ENCODE measurements at places on chromosomes 6 and 20. TPM values are rescaled to one million over a fixed set of nuclear protein-coding genes. Genes with fewer than 3 reads are reported as not detected.

DNA sequence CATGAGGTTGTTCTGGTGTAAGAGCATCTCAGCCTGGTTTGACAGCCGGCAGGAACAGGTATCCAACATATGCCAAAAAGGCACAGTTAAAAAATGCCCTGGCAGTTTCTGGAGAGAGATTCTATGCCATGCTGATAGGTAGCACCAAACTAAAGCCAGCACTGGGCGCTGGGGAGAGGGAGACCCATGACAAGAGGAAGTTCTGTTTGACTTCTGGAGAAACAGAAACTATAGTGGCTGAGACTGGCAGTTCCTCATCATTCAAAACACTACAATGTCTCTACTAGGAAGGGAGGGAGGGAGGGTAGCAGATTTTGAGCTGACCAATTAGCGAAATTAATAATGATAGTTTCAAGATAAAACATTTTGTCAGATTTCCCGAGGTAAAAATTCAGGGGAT, 174.1 kb downstream of the ADAT2 start:
- H3K4me1 ChIP-seq: no peaks in the 10 kb centered on the region
- H3K27me3 ChIP-seq: no peaks in the 10 kb centered on the region
- no peak overlapping the region for H3K4me3 ChIP-seq
- no peaks in the 10 kb centered on the region for H3K36me3 ChIP-seq
- H3K27ac ChIP-seq: no peak overlapping the region
- DNase-seq: no peak

The SPINT3 gene
- total RNA-seq: not detected

The HLA-DQB1 gene
- 6.6 TPM for total RNA-seq

DNA sequence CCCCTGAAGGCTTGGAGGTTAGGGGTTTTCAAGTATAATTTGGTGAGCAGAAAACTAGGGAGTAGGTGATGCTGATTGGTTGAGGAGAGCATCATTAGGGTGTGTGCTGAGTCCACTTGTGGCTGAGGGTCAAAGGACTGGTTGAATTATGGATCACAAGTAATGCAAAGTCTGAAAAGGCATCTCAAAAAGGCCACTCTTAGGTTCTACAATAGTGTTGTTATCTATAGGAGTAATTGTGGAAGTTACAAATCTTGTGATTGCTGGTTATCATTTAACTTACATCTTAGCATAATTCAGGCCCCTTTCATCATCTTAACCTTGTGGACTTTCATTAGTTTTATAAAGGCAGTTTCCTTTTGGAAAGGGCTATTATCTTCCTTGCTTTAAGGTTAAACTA, 60.8 kb downstream of the UBR2 start:
- DNase-seq: no peak
- no peaks in the 10 kb centered on the region for H3K4me1 ChIP-seq
- H3K36me3 ChIP-seq: peaks cover 3% of the 10 kb centered on the region
- no peak overlapping the region for H3K27ac ChIP-seq

- no peaks in the 10 kb centered on the region for H3K27me3 ChIP-seq
- peak; percentile 89 for DNase-seq
- H3K27ac ChIP-seq: peak overlapping the region; percentile 98
- H3K36me3 ChIP-seq: no peaks in the 10 kb centered on the region
- peak overlapping the region; percentile 87 for H3K4me3 ChIP-seq
- peaks cover 16% of the 10 kb centered on the region for H3K4me1 ChIP-seq
Observed at GRCh38 chr6:107115695-107116327, 496 bp upstream of the BEND3 start.

DNA sequence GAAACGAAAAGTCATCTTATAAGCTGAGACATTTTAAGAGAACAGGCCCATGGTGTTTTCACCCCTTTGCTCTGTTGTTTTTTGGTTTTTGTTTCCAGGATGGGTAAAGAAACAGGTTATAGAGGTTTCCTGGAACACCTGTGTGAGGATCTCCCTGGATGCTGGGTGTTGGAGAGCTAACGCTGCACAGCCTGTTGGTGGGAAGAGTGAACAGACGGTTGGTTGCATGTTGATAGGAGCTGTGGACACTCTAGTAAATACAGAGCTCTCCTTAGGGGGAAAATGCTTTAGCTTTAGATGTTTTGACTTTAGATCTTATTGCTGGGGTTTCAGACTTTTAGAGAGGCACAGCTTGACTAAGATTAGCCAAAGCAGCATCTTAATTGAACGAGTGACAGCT, 235.2 kb downstream of the SOX4 start:
- peaks cover 47% of the 10 kb centered on the region for H3K4me1 ChIP-seq
- no peak overlapping the region for H3K27ac ChIP-seq
- no peak for DNase-seq
- H3K27me3 ChIP-seq: no peaks in the 10 kb centered on the region
- H3K36me3 ChIP-seq: no peaks in the 10 kb centered on the region

GRCh38 chr6:158903801-158904200, 84.6 kb upstream of the EZR start:
- no peak overlapping the region for H3K27ac ChIP-seq
- H3K36me3 ChIP-seq: no peaks in the 10 kb centered on the region
- H3K4me3 ChIP-seq: no peak overlapping the region
- H3K4me1 ChIP-seq: peaks cover 10% of the 10 kb centered on the region
- no peak for DNase-seq

GRCh38 chr20:58763076-58763475, 70.5 kb downstream of the NPEPL1 start:
- no peak for DNase-seq
- H3K36me3 ChIP-seq: no peaks in the 10 kb centered on the region
- no peaks in the 10 kb centered on the region for H3K4me1 ChIP-seq
- no peak overlapping the region for H3K27ac ChIP-seq

DNA sequence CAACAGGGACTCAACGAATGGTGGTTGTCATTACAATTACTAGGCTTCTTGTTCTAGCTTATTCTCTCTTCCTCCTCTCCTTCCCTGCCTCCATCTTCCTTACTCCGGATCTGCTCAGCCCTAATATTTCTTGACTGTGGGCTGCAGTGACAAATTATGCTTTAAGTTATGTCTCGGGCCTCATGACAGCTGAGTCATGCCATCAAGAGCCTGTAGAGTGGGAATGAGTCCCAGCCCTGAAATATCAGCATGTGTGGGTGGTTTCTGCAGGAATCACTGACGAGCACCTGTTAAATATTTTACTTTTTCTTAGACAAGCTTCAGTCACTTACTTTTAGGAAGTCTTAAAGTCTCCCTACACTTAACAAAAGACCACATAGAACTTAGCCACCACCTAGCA, 83.1 kb upstream of the CBLN4 start:
- no peak overlapping the region for H3K4me3 ChIP-seq
- no peak overlapping the region for H3K27ac ChIP-seq
- H3K27me3 ChIP-seq: no peaks in the 10 kb centered on the region
- H3K36me3 ChIP-seq: no peaks in the 10 kb centered on the region
- DNase-seq: no peak

DNA sequence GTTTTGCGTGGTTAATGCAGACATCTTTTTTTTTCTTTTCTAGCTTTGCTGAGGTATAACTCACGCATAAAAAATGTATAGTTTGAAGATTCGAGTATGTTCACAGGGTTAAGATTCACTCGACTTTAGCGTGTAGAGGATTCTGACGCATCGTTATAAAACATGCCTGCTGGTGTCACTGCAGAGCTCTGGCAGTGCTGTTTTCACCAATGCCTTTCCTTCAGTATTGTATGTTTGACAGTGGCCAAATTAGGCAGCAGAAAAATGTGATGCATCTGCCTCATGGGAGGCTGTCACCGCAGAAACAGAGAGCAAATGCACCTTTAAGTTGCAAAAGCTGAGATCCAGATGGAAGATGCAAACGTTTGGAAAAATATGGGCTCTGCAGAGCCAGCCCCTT, 18.0 kb upstream of the SIRPB2 start:
- peak; percentile 42 for DNase-seq
- no peaks in the 10 kb centered on the region for H3K36me3 ChIP-seq
- H3K27ac ChIP-seq: no peak overlapping the region
- H3K4me3 ChIP-seq: no peak overlapping the region

- DNase-seq: no peak
- no peak overlapping the region for H3K27ac ChIP-seq
- H3K4me3 ChIP-seq: no peak overlapping the region
- peaks cover 6% of the 10 kb centered on the region for H3K36me3 ChIP-seq
- no peaks in the 10 kb centered on the region for H3K27me3 ChIP-seq
Observed at GRCh38 chr20:44981736-44982406, 15.6 kb downstream of the STK4 start.

GRCh38 chr20:46981184-46981583, 86.5 kb downstream of the EYA2 start:
- no peak for DNase-seq
- peaks cover 16% of the 10 kb centered on the region for H3K4me1 ChIP-seq
- no peak overlapping the region for H3K27ac ChIP-seq

- H3K4me3 ChIP-seq: no peak overlapping the region
- H3K36me3 ChIP-seq: no peaks in the 10 kb centered on the region
- peaks cover 5% of the 10 kb centered on the region for H3K4me1 ChIP-seq
- H3K27ac ChIP-seq: no peak overlapping the region
- no peak for DNase-seq
- no peaks in the 10 kb centered on the region for H3K27me3 ChIP-seq
Observed at GRCh38 chr6:127854009-127854408, 46.8 kb downstream of the THEMIS start.

- H3K36me3 ChIP-seq: no peaks in the 10 kb centered on the region
- H3K4me3 ChIP-seq: peak overlapping the region; percentile 24
- H3K4me1 ChIP-seq: peaks cover 42% of the 10 kb centered on the region
- DNase-seq: peak; percentile 82
Observed at GRCh38 chr6:52076791-52077179, 10.6 kb downstream of the PKHD1 start.

DNA sequence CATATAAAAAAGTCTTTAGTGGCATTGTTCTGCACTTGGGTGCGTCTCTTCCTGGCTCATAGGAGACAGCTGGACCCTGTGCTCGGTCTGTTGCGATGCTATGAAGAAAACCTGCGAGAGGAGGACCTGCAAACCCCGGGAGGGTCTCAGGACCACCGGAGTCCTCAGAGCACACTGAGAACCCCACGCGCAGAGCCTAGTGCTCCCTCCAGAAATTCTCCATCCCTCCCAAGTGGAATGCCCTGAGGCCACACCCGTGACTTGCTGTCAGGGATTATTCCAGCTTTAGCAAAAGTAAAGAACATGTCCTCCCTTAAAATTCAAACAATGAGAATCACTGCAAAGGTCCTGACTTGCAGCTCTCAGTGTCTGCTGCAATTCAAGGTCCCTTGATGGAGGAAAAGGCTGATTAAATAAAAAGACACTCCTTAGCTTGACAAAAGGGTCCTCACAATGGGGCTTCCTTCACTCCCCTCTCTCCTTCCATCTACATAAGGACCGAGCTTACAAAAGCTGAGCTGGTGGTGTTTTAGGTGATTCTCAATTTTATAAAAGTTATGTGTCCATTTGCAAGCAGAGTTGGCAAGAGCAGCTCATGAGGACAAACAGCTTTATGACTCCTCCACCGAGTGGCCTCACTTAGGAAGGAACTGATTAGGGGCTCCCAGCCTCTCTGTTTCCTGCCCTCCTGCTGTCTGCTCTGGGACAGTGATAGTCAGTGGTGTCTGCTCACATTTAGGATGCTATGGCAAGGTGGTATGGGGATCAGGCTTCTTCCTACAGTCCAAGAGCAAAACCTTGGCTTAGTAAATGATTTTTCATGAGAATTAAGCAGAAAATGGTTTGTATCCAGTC, 97.0 kb downstream of the RAMACL start:
- H3K27ac ChIP-seq: no peak overlapping the region
- DNase-seq: no peak
